Stimulated activated CD8-positive, alpha-beta memory T cell treated with anti-CD3 and anti-CD28 coated beads, Interleukin-15, amount 100 ng/mL, for 24 hours (primary cell): ENCODE measurements at places on chromosomes 2 and 18.

GRCh38 chr2:205837663-205838062, 155.4 kb downstream of the NRP2 start:
- DNase-seq: no peak

GRCh38 chr2:134570676-134571075, 148.1 kb downstream of the TMEM163 start:
- DNase-seq: no peak

GRCh38 chr2:125643585-125643984, 1012.4 kb upstream of the GYPC start:
- no peak for DNase-seq

DNA sequence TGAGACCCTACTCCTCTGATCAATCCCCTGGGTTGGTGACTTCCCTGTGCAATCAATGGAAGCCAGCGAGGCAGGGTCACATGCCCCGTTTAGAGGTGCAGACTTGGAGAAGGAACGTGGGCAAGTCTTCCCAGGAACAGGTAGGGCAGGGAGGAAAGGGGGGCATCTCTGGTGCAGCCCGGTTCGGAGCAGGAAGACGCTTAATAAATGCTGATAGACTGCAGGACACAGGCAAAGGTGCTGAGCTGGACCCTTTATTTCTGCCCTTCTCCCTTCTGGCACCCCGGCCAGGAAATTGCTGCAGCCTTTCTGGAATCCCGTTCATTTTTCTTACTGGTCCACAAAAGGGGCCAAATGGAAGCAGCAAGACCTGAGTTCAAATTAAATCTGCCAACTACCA, 821 bp upstream of the PROC start:
- DNase-seq: no peak

- DNase-seq: no peak
Measured at GRCh38 chr18:13525381-13526029, 200.9 kb downstream of the FAM210A start.

DNA sequence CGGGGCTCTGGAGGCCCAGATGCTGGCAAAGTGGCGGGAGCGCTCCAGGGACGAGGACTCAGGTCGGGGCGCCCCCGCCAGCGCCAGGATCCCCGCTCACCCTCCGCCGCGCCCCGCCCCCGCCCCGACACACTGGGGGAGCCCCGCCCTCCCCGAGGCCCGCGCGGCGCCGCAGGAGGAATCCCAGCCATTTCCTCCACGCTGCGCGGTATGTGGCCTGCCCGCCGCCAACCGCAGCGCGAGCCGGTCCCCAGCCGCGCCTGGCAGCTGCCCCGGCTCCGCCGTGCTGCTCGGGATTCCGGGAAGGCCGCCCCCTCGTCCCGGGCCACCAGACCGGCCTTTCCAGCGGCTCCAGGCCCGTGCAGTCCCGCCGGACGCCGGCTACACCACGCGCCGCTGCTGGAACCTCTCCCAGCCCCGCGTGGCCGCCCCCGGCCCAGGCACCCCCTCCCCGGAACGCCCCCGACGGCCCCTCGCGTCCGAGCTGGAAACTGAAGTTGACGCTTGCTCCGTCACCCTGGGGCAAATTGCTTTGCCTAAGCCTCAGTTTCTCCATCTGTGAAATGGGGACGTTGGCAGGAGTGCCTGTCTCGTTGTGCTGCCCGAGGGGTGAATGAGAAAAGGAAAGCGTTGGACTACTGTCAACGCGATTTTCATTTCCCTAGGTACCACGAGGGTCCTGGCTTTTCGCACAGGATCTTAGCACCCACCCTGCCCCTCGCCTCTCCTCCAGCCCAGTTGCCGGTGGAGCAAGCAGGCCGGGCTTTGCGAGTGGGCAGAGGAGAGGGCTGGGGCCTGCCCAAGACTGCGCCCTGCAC, 53.6 kb downstream of the PKDCC start:
- no peak for DNase-seq

- no peak for DNase-seq
Measured at GRCh38 chr2:136408795-136409194, 290.8 kb upstream of the CXCR4 start.

DNA sequence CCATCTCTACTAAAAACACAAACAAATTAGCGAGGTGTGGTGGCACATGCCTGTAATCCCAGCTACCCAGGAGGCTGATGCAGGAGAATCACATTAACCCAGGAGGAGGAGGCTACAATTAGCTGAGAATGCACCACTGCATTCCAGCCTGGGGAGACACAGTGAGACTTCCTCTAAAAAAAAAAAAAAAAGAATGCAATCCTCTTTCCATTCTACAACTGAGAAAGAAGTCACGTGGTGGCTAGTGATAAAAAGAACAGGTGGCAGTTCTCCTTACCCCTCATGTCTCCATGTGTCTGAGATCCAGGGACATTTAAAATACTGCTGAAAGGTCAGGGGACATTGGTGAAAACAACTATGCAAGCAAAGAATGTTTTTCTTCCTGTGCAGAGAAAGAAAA, 24.4 kb upstream of the GPR39 start:
- no peak for DNase-seq

DNA sequence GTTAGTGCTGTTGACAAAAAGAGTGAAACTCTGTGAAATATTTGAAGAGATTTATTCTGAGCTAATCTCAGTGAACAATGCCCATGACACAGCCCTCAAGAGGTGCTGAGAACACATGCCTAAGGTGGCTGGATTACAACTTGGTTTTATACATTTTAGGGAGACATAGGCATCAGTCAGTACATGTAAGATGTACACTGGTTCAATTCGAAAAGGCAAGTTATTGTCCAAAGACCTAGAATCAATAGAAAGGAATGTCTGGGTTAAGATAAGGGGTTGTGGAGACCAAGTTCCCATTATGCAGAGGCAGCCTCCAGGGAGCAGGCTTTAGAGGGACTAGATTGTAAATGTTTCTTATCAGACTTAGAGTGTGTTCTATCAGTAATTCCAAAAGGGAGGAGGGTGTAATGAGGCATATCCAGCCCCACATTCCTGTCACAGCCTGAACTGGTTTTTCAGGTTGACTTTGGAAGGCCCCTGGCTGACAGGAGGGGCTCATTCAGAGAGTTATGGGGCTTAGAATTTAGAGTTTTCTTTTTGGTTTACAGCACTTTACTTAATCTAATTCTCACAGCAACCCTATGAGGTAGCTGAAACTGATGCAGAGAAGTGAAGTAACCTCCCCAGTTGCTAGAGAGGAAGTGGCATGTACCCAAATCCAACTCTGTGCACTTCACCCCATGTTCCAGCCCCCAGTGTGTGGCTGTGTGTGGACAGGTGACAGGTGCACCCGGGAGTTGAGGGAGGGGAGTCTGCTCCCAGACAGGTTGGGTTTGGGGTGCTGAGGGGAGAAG, 28.3 kb upstream of the ASAP2 start:
- no peak for DNase-seq

DNA sequence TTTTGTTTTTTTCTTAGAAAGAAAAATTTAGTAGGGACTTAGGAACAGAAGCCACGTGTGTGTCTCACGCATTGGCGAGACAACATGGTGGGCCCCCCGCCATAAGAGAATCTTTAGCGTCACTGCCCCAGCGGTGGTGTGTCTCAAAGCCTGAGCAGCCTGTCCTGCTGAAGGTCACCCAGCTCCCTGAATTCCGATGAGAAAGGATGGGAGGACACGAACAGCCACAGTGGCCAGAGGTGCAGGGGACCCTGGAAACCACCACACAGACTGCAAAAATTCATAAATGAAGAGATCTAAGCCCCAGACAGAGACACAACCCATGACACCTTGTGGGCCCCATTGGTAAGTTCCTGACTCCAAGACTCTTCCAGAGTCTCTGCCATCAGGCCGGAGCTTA, 266.1 kb upstream of the RAB6C start:
- DNase-seq: no peak

DNA sequence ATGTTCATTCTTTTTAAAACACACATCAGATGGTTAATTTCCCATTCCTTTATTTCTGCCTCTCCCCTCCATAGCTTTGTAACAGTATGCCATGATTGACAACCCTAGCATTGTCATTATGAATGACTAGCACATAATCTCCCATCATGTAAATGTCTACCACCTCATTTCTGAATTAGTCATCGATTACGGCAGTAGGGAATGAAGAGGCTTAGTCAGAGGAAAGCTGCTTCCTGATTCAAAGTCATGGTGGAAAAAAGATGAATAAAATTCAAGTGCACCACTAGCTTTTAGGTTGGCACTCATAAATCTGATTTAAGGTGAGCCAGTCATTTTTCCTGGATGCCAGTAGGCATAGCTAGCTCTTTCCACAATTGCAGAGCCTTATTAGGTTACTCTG, 19.1 kb upstream of the ACMSD start:
- no peak for DNase-seq
